ENCODE measurements at places on chromosomes 7 and 10. TPM values are rescaled to one million over a fixed set of nuclear protein-coding genes. Genes with fewer than 3 reads are reported as not detected.

DNA sequence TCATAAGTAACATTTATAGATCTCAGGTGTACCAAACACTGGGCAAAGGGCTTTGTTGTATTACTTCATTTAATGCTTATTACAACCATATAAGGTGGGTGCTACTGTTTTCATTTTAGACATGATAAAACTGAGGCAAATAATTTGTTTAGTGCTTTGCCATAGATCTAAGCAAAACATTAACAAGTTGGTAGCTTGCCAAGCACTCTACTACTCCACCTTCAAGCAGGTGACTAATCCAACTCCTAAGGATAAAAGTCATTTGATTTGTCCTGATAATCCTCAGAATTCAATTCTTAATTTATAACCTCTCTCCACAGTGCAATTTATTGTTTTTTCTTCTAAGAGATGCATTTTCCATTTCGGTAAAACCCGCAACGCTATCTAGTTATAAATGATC, 646.4 kb downstream of the GRM8 start:
- DNase-seq, result no peak

DNA sequence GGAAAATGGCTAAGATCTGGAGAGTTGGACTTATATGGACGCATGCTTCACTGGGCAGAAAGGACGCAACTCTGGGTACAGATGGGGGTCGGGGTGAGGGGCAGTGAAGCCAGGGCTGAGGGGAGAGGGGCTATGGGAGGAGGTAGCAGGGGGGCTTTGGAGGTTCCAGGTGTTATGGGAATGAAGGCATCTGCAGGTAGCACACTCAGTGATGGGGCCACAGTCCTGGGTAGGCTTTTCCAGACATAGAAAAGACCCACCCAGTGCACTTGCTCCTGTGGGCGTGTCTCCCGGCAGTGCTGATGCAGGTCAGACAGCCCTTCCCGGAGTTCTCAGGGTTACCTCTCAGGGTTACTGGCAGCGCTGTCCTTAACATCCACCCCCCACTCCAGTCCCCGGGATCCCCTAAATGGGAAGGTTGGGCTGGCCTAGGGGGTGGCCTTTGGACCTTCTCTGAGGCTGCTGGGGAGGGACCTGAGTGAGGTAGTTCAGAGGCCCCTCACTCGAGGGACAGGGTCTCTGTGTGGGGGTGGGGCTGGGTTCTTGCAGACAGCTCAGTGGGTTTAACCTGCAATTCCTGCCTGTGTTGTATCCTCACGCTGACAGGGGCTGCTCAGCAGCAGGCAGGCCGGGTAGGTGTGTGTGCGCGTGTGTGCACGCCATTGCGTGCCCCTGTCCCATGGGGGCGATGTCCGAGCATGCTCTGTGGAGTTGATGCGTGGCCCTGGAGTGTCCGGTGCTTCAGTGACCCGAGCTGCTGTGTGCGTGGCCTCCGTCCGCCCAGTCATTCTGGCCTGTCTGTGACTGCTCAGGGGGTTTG, 6.2 kb downstream of the ZYX start:
- DNase-seq, result no peak

GRCh38 chr10:89649051-89649450, 4.0 kb upstream of the PANK1 start:
- no peak for DNase-seq

GRCh38 chr7:100483722-100484672, at the start of gene NYAP1:
Gene NYAP1, plus strand, starts transcription at chr7:100483927. Its CDS starts 1,385 bp downstream, at chr7:100485312.
- no peak for DNase-seq

- no peak for DNase-seq
Observed at GRCh38 chr10:131938681-131939080, 37.9 kb downstream of the PPP2R2D start.

GRCh38 chr7:422191-422885, 97.3 kb downstream of the PDGFA start:
- no peak for DNase-seq

DNA sequence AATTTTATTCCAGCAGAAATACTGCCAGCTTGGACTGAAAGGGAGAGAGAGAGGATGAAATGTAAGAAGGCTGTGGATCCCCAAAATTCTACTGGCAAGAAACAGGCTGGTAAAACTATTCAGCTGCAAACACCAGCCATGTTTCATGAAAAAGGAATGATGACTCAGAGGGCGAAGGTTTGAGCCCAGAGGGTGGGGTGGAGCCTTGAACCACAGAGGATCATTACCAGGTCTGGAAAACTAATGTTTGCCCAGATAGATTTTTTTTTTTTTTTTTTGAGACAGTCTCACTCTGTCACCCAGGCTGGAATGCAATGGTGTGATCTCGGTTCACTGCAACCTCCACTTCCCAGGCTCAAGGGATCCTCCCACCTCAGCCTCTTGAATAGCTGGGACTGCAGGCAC, 41.7 kb upstream of the NRF1 start:
- no peak for DNase-seq

DNA sequence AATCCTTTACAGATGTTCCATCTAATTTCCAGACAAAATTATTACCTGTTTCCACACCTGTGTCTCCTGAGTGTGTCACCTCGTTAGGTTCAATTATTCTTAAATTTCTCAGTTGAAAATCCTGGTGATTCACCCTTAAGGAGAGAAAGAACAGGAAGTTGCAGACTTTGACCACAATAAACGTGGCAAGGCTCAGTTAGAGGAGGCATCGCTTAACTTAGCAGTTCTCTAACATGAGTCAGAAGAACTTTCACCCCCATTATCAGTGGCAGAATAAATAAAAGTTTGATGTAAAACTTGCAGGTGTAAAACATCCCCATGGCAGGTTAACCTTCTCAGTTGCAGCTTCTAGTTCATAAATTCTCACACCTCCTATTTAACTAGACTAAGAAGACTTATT, 8.3 kb downstream of the XPNPEP1 start:
- no peak for DNase-seq

GRCh38 chr7:157937406-157937805, 600.6 kb downstream of the DNAJB6 start:
- DNase-seq, result no peak

- DNase-seq, result no peak
Observed at GRCh38 chr7:135964274-135964673, 12.9 kb downstream of the MTPN start.

DNA sequence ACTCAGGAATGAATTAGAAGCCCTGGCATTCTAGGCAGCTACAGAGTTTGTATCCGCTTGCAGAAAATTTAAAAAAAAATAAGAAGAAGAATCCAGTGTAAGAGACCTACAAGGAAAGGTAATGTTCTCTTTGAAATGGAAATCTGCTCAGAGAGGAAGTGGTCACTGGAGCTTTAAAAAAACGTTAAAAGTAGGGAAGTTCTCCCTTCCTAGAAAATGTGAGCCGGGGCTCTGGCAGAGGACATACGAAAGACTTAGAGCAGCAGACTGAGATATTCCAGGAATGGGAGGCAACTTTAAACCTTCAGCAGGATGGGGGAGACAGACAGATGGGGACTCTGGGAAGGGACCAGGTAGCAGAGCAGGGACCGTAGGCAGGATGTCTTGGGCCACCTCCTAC, 149.4 kb upstream of the NPS start:
- no peak for DNase-seq

GRCh38 chr10:130174328-130174727, 38.1 kb downstream of the GLRX3 start:
- DNase-seq, result no peak

DNA sequence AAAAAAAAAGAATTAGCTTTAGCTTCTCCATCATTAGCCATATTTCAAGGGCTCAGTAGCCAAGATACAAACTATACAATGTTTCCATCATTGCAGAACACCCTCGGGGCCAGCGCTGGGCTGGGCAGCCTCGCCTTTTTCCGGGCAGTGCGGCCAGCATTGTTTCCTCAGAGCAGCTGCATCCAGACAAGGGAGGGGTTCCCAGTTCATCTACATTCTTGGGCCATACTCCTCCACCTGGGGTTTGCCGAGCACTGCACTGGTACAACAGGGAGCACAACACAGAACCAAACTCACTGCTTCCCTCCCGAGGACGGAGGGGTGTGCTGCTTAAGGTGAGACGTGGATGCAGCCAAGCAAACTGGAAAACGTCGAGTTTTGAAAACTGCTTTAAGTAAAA, 2.4 kb upstream of the PKD1L1 start:
- peak; percentile 68 for DNase-seq

DNA sequence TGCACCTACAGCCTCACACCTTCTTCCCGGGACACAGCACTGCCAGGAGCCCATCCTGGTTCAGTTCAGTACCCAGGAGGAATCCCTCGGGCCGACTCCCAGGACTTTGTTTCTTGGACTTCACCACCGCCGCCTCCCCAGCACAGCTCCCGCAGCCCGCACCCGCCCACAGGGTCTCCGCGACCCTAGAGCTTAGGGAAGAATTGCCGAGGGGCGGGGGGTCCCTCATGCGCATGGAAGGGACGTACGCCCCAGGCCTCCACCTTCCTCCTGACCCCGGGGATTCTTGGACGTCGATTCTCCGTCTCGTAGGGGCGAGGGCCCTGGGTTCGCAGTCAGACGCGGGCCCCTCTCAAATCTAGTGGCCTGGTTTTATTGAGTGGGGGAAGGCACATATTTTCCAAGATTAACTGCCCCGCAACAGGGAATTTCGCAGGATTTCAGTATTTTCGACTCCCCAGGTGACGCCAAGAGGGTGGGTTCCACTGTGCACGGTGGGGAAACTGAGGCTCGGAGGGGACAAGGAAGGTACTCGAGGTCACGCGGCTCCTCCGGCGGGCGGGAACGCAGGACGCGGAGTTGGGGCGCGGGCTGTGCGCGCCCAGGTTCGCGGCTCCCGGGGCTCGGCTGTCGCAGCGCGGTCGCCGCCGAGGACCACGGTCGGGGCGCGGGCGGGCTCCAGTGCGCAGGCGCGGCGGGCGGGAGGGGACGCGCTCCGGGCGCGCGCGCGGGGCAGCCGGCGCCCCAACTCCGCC, at the start of gene ADCY1:
ADCY1 (plus strand) TSS at position 708 of the 755 bp plus-strand sequence. CDS start 176 bp downstream, outside the sequence.
- DNase-seq, result peak; percentile 32

GRCh38 chr10:112706577-112706976, 243.5 kb upstream of the TCF7L2 start:
- DNase-seq, result no peak

GRCh38 chr7:96303105-96303685, 18.7 kb downstream of the SLC25A13 start:
- DNase-seq, result no peak

DNA sequence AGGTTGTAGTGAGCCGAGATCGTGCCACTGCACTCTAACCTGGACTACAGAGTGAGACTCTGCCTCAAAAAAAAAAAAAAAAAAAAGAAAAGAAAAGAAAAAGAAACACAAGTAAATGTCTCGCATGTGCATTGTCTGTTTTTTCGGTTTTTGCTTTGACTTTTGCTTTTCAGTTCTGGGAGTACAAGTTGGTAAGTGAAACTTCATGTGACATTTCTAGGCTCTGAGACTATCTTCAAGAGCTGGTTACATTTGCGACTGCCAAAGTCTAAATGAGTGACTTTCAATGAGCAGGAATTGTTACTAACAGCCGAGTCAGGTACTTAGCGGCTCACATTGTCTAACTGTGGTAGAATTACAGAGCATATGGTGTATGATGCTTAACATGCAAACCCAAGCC, 107.0 kb upstream of the CELF2 start:
- DNase-seq, result no peak

DNA sequence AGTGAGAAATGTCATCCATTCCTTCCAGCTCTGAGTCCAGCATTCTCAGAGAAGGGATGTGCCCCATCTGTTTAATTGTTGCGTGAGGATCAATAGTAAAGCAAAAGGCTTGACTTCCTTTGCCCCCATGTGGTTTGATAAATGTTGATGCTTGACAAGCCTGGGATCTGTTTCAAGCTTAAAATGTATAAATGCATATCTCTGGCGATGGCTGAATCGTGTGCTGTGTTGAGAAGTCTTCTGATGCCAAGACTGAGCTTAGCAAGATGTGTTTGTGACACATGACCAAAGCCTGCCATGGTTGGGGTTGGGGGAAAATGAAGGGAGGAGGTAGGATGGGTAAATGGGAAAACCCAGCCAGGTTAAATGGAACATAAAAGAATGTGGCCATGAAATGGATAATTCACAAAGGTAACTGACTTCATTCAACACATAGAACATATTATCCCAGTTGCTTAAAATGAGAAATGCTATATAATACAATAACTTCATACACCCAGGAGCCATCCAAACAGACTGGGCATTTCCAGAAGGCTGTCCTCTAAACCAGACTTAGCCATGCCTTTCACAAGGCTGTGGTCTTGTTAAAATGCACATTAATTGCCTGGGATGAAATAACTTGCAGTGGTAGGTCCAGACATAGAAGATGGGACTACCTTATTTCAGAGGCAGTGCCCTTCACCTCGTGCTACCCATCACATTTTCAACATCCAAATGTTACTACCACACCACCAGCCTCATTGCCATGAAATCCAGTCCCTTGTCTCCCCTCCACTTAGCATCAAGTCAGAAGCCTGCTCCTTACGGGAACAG, 147.3 kb upstream of the PDE1C start:
- no peak for DNase-seq

DNA sequence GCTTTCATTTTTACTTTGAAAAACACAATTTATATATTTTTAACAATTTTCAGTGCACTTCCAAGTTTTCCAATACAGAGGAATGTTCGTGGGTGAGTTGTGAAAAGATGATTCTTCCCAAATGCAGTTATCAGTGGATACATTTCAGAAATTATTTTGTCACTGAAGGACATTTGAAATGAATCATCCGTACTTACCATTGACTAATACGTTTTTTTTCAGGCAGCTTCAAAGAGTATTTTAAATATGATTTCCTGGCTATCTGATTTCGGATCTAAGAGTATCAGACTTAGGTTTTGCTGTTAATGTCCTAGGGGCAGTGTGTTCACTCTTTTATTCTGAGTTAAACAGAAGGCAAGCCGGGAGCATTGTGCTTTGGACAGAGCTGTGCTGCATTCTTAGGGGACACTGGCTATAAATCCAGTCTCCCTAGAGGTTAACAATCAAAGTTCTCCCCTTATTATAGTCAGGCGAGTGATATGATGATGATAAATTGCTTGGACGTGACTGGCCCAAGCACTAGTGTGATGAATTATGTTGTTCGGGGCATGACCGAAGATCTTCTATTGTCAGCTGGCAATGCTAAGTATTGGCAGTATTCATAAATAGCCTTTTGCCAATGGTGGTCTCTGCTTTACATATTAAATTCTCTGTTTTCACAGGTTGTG, 4.5 kb downstream of the PTER start:
- DNase-seq, result no peak

DNA sequence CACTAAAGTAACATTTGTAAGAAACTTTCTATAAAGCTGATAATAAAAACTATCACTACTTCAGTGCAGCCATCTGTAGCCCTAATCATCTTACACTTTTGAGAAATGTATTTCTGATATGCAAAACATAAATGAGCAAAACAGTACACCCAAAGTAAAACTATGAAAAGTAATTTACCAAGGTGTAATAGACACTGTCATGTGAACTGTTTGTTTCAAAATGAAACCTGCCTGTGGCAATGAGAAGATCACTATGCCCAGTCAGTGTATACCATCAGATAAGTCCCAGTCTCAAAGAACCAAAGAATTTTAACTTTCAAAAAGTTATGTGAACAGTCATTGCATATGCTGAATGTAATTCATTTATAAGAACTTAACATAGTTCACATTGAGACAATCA, 398.1 kb downstream of the CDC14C start:
- no peak for DNase-seq

Gene SCART1
- 0.27 TPM for total RNA-seq

Gene TCAF2
- total RNA-seq, result 0.55 TPM

Gene FRMD4A
- total RNA-seq, result 39.0 TPM

Gene CXCL12
- 213 TPM for total RNA-seq

Gene CYP26C1
- total RNA-seq, result not detected

Gene NPY4R
- not detected for total RNA-seq

Gene DYNC1I1
- total RNA-seq, result 23.6 TPM

Gene SPAG6
- not detected for total RNA-seq

Gene NEURL1
- total RNA-seq, result 0.12 TPM
